Lower lobe of right lung (tissue), 2 donors: ENCODE measurements at places on chromosomes 7 and 10.
A peak's percentile ranks its signal among the peaks of the same experiment; 100 is the strongest.

- no peak for DNase-seq
These were observed 1227.6 kb downstream of the TYW1 start for GRCh38 chr7:68224041-68224741.

DNA sequence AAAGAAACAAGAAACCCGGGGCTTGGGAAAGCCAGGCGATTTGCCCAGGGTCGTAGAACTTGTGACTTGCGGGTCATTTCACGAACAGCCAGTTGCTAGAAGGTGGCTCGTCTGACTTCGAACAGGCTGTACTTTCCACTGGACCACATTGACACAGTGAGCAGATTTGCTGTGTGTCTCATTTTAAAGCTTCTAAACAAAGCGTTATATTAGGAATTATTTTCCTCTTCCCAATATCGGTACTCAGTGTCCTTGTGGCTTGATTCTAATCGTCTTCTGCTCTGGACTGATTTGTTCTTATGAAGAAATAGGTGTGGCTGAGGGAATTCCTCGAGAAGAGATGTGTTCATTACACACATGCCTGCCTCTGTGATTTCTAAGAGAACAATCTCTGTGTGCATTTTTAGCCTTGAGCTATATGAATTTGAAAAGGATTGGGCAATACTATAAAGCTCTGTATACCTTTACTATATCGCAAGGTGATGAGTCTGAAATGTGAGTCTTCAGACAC lies 150.0 kb upstream of the PRR15 start:
- no peak for DNase-seq

DNA sequence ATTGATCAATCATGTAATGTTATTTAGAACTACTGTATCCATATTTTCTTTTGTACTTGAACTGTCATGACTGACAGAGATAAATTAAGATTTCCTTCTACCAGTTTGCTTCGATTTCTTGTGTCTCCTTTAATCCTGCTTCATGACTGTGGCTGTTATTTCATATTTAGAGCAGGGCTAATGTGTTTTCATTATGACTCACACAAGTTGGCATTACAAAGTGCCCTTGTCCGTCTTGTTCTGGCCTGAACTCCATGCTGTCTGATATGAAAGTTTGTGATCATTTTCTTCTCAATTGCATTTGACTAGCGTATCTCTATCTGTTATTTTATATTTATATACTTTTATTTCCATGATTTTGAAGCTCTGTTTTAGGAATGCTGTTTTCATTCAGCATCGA lies 344.1 kb upstream of the PRKCQ start:
- DNase-seq: no peak

GRCh38 chr10:85067955-85068354 lies 739.6 kb downstream of the CCSER2 start:
- DNase-seq: no peak

- no peak for DNase-seq
These were observed 4.2 kb downstream of the SFTPD start for GRCh38 chr10:79944428-79945395.

DNA sequence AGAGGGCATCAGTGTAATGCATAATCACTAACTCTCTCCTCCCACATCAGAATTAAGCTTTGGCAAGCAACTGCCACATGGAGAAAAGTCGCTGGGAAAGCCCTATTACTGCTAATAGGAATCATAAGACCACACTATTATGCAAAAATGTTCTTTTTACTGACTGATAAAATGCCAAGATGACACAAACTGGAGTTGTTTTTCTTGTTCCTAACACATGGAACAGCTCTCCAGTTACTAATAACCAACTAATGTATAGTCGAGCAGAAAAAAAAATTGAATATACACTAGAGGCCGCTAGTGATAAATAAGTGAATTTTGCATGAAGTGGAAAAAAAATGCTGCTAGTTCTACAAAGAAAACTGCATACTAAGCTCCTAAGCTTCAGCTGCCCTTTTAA lies 165.6 kb downstream of the TPK1 start:
- DNase-seq: no peak

DNA sequence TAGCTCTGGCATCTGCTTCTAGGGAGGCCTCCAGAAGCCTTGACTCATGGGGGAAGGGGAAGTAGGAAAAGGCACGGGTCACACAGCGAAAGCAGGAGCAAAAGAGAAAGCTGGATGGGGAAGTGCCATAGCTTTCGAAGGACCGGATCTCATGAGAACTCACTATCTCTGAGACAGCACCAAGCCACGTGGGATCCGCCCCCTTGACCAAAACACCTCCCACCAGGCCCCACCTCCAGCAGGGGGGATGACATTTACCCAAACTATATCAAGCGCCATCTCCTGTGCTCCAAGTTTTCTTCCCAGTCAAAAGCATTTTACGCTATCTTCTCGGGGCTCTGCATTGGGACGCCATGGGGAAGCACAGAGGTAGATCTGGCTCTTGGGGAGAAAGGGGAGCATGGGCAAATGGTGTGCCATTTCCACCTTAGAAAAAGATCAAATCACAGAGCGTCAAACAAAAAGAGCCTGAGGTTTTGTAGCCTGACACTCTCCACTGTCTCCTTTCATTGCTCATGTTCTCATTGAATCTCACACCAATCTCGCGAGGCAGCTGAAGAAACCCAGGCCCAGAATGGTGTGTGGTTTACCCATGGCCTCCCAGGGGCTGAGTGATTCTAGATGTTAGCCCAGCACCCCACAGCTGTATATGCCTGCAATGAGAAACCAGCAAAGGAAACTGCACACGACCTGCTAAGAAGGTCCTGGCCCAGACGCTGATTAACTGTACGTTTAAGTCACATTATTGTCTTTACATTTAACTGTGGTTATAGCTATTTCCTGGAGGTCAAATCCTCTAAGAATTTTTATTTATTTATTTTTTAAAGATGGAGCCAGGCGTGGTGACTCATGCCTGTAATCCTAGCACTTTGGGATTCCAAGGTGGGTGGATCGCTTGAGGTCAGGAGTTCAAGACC lies 8.1 kb upstream of the OLAH start:
- peak; percentile 59 for DNase-seq

GRCh38 chr10:95907456-95908253 lies at the start of gene CC2D2B:
TSS of gene CC2D2B (plus strand) at chr10:95907975. CDS start at chr10:95911324, 3,349 bp downstream.
- peak; percentile 88 for DNase-seq

DNA sequence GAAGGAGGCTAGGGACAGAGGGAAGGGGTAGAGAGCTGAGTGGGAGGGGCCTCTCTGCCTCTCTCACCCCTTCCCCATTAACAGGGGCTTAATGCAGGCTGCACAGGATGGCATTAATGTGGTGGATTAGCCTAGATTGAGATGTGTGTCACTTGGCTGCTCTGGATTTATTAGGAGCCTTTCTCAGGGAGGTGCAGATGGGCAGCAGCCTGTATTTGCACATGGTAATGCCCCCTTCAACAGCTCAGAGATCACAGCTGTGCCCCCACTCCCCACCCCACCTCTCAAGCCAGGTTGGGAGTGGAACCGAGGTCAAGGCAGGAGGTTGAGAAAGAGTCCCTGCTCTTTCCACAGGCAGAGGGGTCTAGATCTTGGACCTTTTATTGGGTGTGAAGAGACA lies 7.3 kb downstream of the PITX3 start:
- no peak for DNase-seq

- DNase-seq: no peak
These were observed 227.7 kb downstream of the ADAM12 start for GRCh38 chr10:126160571-126160970.

GRCh38 chr7:130996833-130997231 lies 262.8 kb upstream of the KLF14 start:
- peak; percentile 56 for DNase-seq

DNA sequence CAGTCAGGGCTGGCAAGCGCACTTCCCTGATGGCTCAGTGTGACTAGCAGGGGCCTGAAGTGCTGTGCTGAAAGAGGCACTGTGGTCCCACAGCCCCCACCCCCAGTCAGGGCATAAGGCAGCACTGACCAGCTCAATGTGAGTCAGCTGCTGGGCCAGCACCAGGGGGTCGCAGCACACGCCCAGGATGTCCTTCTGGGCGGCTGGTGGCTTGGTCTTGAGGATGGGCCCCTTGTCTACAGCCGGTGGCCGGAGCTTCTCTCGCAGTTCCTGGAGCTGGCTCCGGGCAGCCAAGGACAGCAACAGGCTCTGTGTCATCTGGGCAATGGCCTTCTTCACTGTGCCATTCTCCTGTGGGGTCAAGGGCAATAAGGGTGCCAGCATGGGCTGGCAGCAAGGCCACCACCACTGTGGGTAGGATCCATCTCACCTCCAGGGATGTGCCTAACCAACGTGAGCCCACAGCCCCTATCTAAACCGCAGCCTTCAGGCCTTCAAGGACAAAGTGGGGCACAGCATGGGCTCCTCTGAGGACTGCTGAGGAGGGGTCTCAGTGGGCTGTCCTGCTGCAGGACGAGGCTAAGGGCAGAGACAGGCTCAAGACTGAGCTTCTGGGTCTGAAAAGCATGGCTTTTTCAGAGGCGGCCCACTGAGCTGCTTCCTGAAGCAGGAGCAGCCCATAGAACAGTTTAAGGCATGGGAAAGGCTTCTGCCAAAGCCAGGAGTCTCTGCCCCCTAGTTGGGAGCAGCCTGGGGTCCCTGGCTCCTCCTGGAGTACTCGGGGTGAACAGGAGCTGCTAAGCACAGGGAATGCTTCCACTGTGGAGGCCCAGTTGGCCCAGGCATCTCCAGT lies 62.5 kb downstream of the CSGALNACT2 start:
- peak; percentile 40 for DNase-seq

- DNase-seq: no peak
These were observed 355.8 kb downstream of the SUGCT start for GRCh38 chr7:40490603-40490924.

- no peak for DNase-seq
These were observed 14.7 kb downstream of the KCNMA1 start for GRCh38 chr10:77622889-77623291.

- peak; percentile 28 for DNase-seq
These were observed 3.6 kb upstream of the ZMIZ1 start for GRCh38 chr10:79065091-79065551.

- DNase-seq: no peak
These were observed 51.4 kb upstream of the SLC29A3 start for GRCh38 chr10:71267508-71268240.

GRCh38 chr10:104322416-104322782 lies 15.9 kb downstream of the ITPRIP start:
- DNase-seq: peak; percentile 77

DNA sequence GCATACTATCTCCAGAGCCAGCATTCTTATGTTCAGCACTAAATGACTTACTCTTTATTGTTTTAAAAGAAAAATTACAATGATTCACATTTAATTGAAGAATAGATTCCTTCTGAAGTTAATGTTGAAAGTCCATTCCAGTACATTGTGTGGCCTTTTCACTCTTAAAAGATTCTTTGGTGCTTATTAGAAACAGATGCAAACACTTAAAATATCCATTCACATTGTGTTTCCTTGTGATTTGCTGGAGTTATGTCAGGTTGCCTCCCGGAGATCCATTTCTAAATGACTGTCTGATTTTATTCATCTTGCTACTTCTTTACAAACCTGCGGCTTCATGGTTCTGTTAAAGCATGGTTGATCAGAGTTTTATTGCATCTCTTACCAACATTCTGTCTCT lies 152.8 kb downstream of the FOXP2 start:
- DNase-seq: no peak

DNA sequence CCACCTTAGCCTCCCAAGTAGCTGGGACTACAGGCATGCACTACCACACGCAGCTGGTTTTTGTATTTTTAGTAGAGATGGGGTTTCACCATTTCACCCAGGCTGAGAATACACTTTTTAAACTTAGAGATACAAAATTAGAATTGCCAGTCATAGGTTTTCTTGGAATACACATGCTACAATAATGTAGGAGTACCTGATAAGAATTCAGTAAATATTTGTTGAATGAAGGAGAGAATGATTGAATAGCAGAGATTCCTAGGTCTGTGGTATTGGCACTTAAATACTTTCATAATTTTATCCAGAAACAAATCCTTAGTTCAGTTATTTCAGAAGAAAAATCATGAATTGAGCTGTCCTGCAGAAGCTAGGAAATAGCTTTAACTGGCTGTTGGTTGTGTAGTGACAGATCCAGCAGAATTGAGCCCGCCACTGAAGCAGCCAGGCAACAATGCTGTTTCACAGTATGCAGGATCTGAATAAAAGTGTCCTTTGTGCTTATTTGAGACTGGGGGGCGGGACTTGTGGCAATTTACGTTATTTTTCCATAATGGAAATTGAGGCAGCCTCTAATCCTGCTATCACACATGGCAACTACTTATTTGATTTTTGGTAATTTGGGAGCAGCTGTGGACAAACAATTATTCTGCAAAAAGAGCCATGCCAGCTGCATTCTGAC lies 31.5 kb downstream of the NRF1 start:
- no peak for DNase-seq

DNA sequence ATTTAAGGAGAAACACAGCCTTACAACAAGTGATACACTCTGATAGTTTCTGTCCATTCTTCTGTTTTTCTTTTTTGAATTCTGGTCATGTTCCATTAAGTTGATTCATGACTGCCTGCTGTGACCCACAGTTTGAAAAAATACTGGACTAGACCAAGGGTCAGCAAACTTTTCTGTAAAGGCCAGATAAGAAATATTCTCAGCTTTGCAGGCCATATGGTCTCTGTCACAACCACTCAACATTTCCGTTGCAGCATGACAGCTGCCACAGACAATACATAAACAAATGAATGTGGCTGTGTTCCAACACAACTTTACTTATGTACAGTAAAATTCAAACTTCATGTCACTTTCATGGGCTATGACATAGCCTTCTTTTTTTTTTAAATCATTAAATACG lies 156.7 kb downstream of the PLXNA4 start:
- DNase-seq: no peak

GRCh38 chr7:157977306-157977705 lies 610.3 kb downstream of the PTPRN2 start:
- no peak for DNase-seq

DNA sequence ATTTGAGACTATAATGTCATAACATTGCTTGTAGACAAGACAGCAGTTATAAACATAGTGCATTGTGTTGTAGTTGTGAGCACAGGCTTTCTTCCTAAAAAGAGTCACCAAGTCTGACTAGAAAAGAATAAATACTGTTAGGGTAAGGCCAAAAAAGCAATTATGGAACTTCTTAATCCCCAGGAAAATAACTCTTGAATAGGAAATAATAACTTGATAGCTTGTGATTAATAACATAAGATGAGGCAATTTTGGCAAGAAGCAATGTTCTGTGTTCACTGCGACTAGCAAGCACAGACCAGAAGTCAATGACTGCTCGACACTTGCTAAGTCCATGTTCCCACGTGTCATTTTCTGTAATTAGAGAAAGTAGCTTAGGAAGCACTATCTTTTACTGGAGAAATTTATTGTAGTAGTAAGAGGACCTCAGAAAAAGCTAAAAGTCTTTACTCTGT lies 97.1 kb downstream of the AGMO start:
- DNase-seq: no peak

GRCh38 chr10:30051220-30051619 lies 8.2 kb downstream of the JCAD start:
- DNase-seq: no peak

DNA sequence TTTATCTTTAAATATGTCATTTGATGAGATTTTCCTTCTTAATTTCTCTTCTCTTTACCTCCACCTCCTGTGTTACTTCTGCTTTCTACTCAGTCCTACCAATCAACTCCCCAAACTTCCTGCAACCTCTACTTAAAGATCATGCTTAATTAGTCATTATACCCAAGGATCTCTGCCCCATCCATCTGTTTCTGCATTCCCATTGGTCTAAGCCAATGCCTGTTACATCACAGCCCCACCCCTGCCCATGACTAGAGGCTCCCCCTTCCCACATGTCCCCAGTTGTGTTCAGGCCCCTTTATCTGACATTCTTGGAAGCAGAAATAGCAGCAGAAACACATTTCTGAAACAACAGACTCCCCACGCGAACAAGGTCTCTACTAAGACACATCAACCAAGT lies 319.1 kb upstream of the NFE2L3 start:
- no peak for DNase-seq

GRCh38 chr10:63829573-63830149 lies 308.5 kb downstream of the REEP3 start:
- no peak for DNase-seq
